ENCODE measurements at places on chromosomes 4 and X. TPM values are rescaled to one million over a fixed set of nuclear protein-coding genes. Genes with fewer than 3 reads are reported as not detected.

GRCh38 chr4:96170198-96170597, 330.3 kb downstream of the PDHA2 start:
- DNase-seq, result no peak

DNA sequence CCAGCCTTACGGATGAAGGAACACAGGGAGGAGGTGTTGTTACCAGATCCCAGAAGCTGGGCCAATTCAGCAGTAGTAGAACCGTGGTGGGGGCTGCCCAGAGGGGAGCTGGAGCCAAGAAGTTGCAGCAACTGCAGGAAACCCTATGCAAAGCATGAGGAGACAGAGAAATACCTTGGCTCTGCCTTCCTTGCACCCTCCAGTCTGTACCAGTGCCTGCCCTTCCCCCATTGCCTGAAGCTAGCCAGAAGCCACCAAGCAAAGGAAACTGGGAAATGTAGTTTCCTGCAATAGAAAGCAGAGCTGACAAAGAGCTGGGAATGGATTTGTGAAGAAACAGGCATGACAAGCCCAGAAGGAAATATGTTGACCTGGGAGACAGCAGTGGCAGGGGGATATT, 108.7 kb upstream of the FUNDC1 start:
- DNase-seq, result no peak

GRCh38 chr4:6471307-6472007, 957 bp downstream of the PPP2R2C start:
- no peak for DNase-seq

The GPRASP1 gene
- total RNA-seq, result 4.1 TPM

The BEND2 gene
- not detected for total RNA-seq

DNA sequence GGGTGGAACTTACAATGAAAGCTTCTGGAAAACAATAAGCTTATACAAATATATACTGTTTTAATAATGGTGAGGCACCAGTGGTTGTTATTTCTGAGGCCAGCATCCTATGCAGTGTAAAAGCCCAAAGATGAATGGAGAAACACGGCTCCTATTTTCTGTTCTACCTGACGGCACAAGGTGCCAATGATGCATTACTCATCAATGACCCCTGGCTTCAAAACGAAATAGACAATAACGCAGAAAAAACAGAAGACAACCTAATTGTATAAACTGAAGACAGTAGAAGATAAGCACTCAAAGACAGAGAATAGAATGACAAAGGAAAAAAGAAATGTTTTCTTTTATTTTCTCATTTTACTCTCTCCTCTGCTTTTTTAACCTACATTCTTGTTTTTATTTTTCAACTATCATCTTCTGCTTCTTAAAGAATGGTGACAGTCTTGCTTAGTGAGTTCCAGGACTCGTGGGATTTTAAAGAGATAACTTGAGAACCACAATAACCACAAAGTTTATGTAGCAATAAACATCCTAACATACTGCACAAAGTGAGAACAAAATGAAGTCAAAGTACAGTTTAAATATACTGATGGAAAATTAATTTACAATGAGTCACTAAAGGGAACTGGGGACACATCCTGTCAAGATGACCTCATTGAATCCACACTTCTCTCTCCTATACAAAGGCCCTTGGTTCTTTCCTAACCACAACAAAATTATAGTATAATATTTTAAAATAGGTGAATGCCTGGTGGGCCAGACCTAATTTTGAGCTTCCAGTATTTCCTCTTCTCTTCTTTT, 169.8 kb downstream of the BTC start:
- no peak for DNase-seq

DNA sequence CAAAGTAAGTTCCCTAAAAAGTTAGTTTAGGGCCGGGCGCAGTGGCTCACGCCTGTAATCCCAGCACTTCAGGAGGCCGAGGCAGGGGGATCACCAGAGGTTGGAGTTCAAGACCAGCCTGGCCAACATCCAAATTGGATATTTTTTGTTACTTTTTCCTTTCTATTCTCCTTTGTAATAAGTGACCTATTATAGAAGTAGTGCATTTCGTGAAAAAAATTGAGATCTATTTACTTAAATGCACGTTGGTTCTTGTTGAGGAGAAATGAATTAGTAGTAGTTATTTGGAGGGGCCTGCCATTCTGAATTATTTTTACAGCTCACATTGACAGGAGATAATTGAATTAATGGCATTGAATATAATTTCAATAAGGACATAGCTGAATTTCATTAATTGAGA, 22.3 kb upstream of the NDUFC1 start:
- DNase-seq, result no peak

- no peak for DNase-seq
These were observed 225.8 kb upstream of the NOCT start for GRCh38 chr4:138789796-138790195.

GRCh38 chrX:30706216-30706775, 53.1 kb downstream of the GK start:
- no peak for DNase-seq

DNA sequence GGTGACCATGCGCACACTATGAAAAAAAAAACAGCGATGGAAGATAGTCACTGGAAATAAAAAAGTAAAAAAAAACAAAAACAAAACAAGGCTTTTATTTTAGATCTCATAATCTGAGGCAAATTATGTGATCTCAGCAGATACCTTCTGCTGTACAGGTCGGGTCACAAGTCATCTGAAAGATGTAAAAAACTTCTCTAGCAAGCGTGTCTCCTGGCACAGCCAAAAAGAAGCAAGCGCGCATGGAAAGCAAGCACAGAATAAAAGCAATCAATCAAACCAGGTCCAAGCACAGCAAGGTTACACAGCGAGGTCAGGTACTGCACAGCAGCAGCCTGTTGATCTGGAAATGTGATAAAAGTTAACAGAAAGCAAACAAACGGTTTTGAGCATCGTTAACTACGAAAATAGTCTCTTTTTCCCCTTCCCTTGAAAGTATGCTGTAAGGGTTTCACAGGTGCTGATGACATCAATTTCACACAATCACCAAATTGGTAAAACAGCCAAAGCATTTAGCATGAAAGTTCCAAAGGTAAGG, 79.3 kb upstream of the MTNR1A start:
- no peak for DNase-seq

DNA sequence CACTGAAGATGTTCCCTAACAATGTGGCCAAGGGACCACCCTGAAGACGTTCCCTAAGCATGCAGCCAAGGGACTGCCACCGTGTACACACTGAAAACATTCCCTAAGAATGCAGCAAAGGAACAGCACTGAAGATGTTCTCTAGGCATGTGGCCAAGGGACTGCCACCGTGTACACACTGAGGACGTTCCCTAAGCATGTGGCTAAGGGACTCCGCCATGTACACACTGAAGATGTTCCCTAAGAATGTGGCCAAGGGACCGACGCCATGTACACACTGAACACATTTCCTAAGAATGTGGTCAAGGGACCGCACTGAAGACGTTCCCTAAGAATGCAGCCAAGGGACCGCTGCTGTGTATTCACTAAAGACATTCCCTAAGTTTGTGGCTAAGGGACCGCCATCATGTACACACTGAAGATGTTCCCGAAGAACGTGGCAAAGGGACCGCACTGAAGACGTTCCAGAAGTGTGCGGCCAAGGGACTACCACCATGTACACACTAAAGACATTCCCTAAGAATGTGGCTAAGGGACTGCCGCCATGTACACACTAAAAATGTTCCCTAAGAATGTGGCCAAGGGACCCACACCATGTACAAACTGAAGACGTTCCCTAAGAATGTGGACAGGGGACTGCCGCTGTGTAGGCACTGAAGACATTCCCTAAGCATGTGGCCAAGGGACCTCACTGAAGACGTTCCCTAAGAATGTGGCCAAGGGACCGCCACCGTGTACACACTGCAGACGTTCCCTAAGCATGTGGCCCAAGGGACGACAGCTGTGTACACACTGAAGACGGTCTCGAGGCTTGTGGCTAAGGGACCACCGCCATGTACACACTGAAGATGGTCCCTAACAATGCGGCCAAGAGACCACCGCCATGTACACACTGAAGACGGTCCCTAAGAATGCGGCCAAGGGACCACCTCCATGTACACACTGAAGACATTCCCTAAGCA, 54.8 kb downstream of the DHRSX start:
- DNase-seq, result no peak

DNA sequence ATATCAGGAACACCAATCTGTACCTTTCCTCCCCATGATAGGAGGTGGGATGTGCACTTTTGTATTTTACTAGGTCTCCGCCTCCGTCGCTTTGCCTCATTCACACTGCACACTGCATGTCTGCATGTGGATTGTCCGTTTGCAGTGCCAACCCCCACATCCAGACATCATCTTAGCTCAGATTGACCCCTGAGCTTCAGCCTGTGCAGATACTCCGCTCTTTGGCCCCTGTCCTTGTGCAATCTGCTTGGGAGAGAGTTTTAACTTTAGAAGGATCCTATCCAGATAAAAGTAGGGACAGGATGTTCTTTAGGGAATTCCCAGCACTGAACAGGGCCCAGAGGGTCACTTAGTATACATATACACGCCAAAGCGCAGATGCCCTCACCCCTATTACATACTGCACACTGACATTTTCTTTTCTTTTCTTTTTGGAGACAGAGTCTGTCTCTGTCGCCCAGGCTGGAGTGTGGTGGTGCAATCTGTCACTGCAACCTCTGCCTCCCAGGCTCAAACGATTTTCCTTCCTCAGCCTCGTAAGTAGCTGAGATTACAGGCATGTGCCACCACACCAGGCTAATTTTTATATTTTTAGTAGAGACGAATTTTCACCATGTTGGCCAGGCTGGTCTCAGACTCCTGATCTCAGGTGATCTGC, 43.3 kb upstream of the FBXW7 start:
- no peak for DNase-seq

DNA sequence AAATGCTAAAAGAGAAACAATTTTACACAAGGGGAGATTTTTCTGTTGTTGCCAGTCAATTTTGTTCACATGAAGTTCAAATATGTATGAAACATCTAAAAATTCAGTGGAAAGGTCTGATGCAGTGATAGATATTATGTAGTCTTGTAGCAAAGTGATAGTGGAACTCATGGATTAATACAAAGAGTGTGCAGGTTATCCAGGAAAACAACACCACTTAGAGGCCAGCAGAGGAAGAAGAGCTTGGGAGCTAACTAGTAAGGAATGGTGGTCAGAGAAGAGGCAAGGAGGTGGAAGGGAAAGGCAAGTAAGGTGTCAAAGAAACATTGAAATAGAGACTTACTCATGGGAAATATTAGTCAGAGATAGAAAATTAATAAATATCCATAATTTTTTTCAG, 395.6 kb downstream of the MAPK10 start:
- DNase-seq, result no peak

- no peak for DNase-seq
These were observed 32.0 kb upstream of the KIAA0232 start for GRCh38 chr4:6750286-6751221.

DNA sequence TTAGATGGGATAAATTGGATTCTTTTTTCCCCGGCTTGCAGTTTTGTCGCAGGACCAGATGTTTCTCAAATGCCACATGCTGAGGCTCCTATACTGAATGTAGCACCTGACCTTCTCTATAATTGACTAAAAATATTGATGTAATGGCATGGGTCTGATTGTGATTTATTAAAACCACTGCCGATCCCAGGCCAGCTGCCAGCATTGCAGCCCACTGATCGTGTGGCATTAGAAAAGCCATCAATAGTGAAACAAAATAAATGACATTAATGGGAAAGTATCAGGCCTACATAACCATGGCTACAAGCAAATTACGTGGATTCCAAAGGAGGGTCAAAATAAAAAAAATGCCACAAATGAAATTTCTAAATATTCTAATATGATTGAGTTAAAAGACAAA, 98.7 kb downstream of the MAB21L2 start:
- no peak for DNase-seq

- DNase-seq, result no peak
These were observed 26.1 kb upstream of the CFAP299 start for GRCh38 chr4:80309294-80310004.

DNA sequence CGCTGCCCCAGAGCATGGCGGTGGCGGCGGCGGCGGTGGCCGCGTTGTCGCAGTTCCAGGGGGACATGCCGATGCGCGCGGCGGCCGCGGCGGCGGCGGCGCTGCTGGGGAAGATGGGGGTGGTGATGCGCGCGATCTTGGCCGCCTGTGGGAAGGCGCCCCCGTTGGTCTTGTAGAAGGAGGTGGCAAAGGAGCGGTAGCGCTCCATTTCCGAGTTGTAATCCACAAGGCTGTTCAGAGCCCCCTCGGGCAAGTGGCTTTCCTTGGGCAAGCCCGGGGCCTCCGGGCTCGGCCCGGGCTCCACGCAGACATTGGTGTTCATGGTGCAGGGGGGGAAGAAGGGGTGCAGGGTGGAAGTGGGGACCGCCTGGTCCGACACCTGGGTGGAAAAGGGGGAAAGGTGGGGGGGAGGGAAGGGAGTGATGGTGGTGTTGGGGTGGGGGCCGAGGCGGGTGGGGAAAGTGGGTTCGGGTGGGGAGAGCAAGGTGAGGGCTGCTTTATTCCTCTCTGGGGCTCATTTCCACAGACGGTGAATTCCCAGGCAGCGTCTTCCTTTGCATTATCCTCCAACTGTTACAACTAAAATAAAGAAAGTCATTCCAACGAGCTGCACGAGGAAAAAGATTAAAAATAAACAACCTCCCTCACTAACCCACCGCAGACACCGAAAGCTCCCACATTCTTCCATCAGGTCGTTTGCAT, 3.1 kb downstream of the CXXC4 start:
- DNase-seq, result peak; percentile 45

The OPHN1 gene
- 8.0 TPM for total RNA-seq

DNA sequence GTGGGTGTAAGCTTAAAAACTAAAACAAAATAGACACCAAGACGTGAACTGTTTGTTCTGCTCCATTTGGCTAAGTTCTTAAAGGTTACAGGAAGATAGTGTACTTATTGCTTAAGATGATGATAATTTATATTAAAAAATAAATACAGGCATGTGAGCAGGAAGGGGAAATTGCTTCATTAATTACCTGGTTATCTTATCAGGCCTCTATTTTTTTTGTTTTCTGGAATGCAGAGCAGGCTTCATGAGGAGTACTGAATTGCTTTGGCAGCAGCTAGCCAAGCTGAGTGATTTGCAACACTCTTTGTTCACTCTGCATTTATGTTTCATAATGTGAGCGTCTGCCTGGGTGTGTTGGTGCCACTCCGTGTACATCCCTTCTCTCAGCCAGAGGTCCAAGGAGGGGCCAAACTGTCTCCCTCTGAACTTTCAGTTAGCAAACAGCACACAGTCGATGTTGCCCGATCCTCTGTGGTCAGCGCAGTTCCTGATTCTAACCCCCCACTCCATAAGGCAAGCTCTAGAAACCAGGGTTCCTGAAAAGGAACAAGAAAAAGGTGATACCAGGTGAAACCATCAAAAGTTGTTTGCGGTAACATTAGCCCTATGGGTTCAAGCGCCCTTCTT, 348.2 kb downstream of the SPRY1 start:
- DNase-seq, result no peak

DNA sequence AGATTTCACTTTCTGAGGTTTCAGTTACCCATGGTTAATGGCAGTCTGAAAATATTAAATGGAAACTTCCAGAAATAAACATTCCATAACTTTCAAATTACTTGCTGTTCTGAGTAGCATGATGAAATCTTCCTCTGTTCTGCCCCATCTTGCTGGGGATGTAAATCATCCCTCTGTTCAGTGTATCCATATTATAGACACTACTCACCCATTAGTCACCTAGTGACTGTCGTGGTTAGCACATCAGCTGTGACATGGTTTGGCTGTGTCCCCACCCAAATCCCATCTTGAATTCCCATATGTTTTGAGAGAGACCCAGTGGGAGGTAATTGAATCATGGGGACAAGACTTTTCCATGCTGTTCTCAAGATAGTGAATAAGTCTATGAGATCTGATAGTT, 125.5 kb upstream of the GIMD1 start:
- no peak for DNase-seq

The FAM193A gene
- total RNA-seq, result 14.9 TPM
